ENCODE measurements at places on chromosomes 3 and 15.

DNA sequence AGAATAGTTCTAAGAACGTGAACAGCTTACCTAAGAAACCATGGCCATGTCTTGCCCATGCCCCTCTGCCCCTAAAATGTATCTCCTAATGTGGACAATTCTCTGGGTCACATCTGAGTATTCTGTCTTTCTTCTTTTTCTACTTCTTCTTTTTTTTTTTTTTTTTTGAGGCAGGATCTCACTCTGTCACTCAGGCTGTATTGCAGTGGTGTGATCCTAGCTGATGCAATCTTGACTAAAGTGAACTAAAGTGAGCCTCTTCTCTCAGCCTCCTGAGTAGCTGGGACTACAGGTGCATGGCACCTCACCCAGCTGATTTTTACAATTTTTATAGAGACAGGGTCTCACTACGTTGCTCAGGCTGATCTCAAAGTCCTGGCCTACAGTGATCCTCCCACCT lies 204.8 kb upstream of the ZPLD1 start:
- DNase-seq, result no peak

DNA sequence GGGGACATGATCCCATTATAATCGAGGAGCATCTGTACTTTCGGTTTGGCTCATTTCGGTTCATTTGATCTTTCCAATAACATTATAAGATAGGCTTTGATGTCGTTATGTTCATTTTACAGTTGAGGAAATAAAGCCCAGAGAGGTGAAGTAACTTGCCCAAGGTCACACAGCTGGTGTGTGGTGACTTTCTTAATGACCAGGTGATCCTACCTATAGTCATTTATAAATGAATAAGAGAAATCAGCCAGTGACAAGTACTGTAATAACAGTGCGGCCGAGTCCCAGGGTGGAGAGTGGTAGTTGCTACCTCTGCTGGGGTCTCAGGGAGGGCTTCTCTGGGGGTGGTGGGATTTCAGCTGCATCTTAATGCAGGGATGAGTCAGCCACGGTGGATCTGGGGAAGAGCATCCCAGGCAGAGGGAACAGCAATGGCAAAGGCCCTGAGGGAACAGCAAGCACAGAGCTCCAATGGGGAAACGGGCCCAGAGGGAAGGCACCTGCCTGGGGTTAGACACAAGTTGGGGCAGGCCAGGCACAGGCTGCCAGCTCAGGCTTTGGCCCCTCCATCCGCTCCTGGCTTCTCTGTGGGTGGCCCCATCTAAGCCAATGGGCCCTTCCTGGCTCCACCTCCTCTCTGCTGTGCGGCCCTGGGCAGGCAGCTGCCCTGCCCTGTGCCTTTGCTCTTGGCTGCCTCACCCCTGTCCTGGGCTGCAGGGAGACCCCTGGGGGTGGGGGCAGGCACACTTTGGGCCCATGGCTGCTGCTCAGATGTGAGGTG lies 1.1 kb upstream of the FBLN2 start:
- DNase-seq, result no peak

- no peak for DNase-seq
Measured at GRCh38 chr15:33473714-33474113, 162.9 kb downstream of the RYR3 start.

DNA sequence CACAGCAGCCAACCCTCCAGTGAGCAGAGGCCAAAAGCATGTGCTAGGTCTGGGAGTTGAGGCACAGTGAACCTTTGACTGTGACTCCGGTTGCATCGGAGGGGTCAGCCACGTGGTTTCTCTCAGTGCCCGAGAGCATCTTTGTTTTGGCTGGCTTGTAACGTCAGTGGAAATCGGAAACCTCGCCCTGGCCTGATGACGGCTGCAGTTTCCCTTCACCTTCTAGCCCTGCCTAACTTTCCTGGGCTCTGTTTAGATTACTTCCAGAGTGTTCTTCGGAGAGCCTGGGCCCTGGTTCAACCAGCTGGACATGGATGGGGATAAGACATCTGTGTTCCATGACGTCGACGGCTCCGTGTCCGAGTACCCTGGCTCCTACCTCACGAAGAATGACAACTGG lies 56.6 kb downstream of the MESD start:
- DNase-seq, result no peak

DNA sequence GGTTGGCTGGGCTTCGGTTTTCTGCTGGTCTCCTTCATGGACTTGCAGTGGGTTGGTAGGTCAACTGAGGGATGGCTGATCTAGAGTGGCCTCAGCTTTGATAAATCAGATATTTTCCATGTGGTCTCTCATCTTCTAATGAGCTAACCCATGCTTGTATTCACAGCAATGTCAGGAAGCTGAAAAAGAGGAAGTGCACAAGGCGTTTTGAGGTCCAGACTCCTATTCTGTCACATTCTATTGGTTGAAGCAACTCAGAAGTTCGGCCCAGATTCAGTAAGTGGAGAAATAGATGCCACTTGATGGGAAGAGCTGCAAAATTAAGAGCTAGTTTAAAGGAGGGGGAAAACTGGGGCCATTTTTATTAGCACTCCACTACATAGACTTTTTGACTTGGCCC lies 361.2 kb downstream of the DIPK2A start:
- DNase-seq, result no peak

GRCh38 chr3:112629425-112629824 lies 11.5 kb downstream of the CCDC80 start:
- peak; percentile 81 for DNase-seq

- DNase-seq, result peak; percentile 69
Measured at GRCh38 chr15:40357723-40358470, at the start of gene DISP2. Gene DISP2 (plus strand): TSS chr15:40358219. CDS start chr15:40358322, 103 bp downstream.

- peak; percentile 96 for DNase-seq
Measured at GRCh38 chr3:149016669-149017541, 25.6 kb downstream of the GYG1 start.

- DNase-seq, result no peak
Measured at GRCh38 chr3:14862661-14863230, 44.0 kb downstream of the FGD5 start.

DNA sequence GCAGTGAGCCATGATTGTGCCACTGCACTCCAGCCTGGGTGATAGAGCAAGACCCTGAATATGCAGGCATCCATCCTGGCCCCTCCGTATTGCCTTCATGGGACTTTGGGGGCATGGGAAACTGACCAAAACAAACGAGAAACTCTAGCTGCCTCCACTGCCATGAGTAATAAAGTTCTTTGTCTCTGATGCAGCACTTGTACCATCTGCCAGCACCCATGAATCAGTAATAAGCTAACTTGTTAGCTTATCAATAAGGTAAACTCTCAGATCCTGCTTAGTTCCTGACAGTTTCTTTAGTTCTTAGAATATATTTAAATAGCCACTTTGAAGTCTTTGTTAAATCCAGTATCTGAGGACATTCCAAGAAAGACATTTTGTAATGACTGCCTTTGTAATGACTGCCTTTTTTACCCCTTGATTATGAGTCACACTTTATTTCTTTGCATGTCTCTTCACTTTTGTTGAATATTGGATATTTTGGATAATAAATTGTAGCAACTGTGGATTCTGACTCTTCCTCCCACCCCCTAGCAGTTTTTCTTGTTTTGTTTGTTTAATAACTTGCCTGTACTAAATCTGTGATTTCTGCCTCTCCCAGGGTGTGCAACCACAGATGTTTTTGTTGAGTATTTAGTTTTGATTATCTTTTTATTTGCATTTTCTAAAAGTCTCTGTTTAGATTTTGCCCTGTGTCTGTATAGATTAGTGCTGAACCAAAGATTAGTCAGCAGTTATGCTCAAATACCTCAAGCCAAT lies 136.9 kb downstream of the HCN4 start:
- no peak for DNase-seq

DNA sequence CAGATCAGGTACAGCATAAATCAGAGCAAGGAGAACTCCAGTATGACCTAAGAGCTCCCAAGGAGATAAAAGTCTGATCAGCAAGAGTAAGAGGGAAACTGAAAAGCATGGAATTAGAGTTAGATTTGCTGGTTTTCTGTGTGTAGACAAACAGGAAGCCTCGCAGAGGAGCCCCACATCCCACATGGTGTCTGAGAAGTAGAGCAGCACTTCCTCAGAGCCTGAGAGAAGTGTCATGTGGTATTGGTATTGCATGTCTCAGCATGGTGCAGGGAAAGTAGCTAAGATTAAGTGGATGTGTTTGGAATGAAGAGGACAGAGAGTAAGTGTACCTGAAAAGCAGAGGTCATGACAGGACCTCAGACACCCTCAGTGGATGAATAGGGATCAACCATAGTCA lies 175.4 kb upstream of the GBE1 start:
- DNase-seq, result no peak

DNA sequence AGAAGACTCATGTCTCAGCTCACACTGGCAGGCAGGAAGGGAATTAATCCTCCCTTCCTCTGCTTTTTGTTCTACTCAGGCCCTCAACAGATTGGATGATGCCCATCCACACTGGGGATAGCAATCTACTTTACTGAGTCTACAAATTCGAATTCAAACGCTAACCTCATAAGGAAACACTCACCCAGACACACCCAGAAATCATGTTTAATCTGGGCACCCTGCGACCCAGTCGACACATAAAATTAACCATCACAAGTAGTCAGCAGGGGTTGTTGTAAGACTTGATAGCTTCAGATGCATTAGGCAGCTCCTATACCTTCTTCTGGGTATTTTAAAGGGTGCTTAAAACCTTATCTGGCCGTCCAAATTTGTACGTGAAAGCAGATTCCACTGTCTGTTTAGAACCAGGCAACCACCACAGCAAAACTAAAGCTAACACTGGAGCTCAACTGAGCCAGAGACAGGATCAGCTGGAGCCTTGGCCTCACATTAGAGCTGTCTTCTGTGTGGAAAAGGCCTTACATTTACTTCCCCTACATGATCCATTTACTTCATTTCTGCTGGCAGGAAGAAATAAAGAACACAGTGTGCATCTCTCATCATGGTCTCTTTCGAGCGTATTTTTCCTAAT lies 407.3 kb upstream of the PPP2R3A start:
- DNase-seq, result no peak

- DNase-seq, result no peak
Measured at GRCh38 chr3:147419781-147420224, 10.6 kb downstream of the ZIC1 start.

DNA sequence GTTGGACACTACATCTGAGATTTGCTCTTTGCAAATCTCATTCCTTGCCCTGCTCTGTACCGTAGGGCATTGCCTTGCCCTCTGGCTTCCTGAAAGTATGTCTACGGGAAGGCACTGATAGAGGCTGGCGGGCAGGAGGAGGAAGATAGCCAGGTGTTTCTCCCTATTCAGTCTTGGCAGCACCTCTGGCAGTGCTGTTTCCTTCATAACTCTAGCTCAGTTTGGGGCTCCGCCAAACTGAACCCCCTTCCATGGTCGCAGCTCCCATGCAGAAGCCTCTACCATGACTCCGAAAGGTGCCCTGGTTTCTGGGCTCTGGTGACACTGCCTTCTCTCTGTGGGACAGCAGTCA lies 122.3 kb upstream of the PRR20G start:
- DNase-seq, result no peak

- no peak for DNase-seq
Measured at GRCh38 chr15:87401973-87402372, 854.6 kb downstream of the NTRK3 start.

DNA sequence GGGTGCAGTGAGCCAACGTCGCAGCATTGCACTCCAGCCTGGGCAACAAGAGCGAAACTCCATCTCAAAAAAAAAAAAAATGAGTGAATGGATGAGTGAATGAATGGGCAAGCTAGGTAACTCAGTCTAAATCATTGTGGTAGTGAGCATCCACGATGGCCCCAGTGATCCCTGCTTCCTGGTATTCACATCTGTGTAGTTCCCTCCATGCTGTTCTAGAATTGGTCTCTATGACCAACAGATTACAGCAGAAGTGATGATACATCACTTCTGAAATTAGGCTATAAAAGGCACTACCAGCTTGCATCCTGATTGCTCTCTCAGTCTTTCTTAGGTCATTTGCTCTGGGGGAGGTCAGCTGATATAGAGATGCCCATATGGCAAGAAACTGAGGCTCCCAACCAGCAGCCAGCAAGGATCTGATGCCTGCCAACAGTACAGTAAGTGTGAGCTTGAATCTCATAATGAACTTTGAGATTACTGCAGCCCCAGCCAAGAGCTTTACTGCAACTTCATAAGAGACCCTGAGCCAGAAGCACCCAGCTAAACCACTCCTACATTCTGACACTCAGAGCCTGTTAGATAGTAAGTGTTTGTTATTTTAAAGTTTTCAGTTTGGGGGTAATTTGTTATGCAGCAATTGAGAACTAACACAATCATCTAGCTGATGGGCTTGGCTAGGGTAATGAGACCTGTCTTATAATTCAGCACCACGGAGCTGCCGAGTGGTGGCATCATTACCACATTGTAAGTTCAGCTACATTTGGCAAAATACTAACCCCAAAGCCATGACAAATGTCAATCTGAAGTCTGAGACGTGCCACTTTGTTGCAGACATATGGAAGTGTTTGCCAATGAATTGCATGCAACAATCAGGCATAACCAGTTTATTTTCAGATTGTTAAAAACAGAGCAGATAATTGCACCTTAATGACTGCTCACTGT lies 53.0 kb downstream of the KLHL6 start:
- DNase-seq, result no peak

DNA sequence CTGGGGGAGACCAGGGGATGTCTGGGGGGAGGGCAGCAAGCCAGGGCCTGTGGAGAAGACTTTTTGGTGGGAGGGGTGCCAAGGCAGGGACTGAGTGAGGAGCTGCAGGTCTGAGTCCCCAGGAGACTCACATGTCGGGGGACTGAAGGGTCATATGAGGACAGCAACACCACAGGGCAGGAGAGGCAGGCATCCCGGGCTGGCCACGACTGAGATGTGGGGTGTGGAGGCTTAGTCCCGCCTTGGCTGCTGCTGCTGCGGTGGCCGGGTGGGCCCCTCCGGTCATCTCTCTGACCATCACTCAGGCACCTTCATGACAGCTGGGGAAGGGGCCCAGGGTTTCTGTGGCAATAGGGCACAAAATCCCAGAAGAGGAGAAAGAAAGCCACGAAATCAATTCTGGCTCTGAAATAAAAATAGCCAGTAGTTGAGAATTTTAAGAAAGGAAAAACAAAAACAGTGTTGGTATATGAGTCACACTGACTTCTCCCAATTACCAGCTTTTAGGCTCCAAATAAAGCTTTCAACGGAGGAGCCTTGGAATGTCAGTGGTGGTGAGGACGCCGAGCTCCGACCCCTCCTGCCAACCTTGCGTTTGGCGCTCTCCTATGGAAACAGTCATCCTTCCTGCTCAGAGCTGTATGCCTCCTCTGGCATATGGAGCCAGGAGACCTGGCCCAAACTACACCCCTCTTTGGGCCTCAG lies 52.9 kb upstream of the ITGA11 start:
- peak; percentile 63 for DNase-seq

DNA sequence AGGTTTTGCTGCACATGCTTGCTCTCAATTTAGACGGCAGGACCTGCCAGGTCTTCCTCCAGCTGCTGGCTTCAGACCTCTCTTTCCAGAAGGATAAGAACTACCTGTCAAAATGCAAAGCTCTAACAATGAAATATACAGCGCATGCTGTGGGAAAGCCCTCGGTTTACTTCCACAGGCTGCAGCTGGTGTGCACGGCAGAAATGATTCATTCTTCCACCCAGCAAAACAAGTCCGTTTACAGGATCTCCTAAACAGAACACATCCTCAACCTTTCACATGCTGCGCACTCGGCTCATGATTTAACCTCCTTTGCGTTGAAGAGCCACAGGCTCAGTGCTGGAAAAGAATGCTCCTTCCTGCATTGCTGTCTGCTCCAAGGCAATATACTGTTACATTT lies 92.4 kb upstream of the WNT5A start:
- no peak for DNase-seq

All from HFFc6 (cell line).